GM10248 (cell line): ENCODE measurements at places on chromosomes 1 and 21.
A peak's percentile ranks its signal among the peaks of the same experiment; 100 is the strongest.

DNA sequence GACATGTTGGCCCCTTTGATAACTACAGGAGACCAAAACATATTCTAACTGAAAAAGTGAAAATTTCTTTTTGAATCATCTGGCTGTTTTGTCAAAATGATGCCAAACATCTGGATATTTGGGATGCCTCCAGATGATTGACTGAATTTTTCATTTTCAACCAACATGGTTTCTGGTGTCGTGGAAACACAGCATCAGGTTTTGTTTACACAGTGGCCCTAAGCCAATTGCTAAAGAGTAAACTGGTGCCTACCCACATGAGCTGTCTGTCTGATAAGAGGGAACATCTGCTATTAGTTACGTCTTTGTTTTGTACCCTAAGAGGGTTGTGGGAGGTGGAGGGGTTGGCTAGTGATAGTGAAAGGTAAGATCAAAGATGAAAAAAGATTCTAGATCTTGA lies 204.8 kb downstream of the KCNK2 start:
- DNase-seq: no peak

DNA sequence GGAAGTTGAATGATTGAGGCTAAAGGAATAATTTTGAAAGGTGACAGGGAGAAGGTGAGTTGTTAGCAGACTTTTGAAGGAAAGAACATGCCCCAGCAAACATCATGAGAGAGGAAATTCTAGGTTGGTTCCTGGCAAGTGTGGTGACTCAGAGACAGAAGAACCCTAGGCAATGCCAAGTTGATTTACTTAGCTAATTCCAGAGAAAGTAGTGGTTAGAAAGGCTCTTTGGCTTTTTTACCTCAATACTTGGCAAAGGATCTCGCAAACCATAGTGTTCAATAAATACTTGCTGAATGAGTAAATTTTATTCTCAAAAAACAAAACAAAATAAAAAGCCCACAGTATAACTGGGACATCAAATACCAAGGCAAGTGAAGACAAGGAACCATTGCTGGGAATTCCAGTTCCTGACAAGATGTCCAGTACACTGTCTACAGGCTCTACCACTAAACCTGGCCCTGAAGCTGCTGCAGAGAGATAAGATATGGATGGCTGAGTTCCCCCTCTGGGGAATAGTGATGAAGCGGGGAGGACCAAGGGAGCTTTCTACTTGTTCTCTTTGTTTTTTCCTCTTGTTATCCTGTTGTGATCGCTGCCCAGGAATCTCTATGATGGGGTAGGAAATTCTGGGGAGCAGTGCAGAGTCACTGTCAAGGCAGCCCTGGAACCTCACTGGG lies 48.2 kb downstream of the IL12RB2 start:
- no peak for DNase-seq

- peak; percentile 10 for DNase-seq
Observed at GRCh38 chr1:159646687-159647086, 59.1 kb downstream of the APCS start.

- no peak for DNase-seq
Observed at GRCh38 chr21:20451046-20451445, 547.2 kb upstream of the NCAM2 start.

DNA sequence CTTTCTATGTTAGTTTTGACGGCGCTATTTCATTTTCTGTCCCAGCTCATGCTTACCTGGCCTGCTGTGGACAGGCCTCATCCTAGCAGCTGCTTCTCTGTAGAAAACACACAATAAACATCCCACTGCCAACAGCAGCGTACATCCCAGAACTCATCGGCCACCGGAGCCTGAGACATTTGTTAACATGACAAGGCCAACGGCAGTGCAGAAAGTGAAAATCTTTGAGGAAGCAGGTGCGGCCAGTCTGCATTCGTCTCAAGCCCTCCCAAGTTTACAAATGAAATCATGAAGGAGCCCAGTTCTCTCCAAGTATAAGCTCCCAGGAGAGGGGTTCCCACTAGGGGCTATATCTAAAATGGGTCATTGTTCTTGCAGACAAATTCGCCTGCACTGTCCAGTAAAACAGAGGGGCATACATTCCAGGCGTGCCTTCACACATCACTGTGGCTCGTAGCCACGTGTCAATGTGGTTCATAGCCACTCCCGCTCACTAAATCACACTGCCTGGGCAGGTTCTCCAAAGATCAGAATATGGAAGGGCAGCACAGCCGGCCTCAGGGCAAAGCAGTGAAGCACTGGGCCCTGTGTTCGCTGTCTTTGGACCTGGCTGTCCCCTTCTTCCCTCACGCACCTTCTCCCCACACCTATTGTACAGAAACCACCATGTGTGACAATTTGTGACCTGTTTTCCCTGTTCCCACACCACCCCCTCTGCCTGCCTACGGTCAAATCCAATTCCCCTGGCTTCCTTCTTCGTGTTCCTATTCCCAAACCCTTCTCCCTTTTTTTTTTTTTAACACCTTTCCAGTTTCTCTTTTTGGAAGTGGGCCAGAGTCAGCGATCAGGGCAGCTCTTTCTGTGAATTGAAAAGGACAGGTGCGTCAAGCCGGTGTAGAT lies 27.0 kb upstream of the ABCG1 start:
- no peak for DNase-seq

DNA sequence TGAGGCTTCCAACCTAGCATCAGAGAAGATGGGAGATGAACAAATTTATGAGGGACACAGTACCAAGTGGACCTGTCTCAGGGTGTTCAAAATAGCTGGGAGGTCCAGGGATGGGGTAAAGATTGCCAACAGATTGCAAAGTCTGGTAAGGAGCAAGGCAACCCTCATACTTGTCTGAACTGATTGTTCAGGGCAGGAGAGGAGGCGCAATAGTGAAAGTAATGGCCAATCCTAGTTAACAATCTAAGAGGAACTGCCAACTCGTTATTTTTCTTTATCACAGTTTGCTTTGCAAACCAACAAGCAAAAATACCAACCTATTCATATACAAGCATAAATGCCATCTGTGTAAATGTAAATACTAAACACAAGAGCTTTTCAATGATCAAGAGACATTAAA lies 78.4 kb upstream of the S1PR1 start:
- no peak for DNase-seq

DNA sequence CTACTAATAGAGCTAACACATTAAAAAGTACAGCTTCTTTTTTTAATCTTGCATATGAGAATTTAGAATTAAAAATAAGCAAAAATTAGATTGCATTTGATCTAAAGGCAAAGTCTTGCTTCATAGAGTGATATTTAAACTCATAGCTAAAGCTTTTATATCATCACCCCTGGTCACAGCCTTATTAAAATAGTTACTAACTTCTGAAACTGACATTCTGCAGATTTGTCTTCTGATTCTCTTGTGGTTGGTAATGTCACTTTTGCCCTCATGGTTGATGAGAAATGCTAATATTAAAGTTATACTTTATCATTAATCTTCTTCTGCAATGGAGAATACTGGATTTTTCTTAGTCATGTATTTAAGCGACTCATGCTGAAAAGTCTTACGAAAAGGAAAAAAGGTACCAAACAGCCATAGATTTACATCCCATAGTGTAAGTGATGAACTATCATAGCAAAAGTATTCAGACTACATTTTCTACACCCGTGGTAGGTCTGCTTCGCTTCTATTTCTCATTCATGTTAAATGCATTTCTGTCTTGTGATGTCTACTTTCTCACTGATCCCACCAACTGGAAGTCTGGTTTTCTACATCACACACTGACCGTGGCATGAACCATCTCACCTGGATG lies 330.5 kb upstream of the B3GALT2 start:
- DNase-seq: no peak

- DNase-seq: no peak
Observed at GRCh38 chr1:93839307-93839706, 39.7 kb downstream of the DNTTIP2 start.

DNA sequence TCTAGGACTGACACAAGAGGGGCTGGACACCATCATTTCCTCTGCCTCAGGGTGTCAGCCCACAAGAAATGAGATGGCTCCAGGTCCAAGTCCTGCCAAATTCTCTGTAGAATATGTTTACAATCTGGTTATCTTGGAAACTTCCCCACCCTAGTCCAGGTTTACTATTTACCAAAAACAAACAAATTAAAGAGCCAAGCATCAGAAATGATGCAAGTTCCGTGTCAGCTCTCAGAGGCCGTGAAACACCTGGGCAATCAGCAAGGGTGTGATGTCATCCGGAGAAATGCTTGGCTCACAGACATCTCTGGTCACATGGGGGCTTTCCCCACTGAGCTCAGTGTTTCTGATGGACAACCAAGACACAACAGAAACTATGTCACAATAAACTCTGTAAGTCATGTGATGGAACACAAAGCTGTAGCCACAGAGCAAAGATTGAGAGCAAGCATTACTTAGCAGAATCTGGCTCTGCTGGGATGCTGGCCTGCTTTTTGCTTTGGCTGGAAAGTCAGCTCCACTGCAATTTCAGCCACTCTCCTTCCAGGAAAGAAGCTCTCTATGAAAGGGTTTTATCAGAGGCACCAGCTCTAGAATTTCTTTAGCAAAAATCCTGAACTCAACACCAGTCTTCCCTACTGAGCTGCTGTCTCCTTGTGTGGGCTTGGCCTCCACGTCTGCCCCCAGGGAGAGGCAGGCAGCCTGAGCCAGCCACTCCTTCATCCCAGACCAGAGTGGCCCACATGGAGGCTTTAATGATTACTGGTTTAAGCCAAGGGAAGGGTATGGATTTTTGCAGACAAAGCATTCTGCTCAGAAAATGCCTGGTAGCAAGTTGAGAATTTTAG lies 55.9 kb downstream of the NENF start:
- DNase-seq: peak; percentile 79
